Posterior cingulate gyrus (tissue), 11 donors: ENCODE measurements at places on chromosomes 13 and 19.

DNA sequence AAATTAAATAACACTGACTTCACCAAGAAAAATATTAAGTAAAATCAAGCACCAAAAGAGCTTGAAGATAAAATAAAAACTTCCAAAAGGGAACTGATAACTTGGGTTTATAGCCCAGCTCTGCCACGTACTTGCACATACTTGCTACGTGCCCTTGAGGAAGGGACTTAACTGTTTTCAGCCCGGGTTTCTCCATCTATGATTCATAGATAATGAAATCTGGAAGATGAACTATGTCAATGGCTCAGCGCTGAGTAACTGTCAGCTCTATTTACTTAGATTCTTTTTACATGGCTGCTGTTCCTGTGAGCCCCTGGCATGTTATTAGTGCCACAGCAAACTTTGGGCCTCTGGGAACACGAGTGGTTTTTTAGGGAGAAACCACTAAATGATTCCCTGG lies 9.6 kb upstream of the ZC3H13 start:
- DNase-seq = no peak

DNA sequence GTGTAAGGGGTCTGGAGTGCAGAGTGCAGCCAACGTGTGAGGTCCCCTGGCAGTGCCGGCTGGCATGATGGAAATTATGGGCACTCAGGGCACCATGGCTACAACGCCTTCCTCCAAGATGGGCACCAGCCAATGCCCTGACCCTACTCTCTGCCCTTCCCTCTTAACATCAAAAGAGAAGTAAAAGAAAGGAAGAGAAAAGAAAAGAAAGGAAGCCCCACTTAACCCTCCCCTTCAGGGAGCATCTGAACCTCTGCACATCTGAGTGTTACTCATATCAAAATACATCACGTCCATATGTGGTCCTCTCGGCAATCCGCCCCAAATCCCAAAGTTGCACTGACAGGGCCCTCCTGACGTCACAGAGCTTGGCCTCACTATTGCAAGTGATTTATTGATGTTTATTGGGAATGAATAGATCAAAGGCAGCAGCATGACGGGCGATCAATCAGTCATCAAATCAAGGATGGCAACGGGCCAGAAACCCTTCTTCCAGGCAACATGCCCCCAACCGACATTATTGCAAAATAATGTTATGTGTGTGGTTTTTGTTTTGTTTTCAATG lies 1.3 kb downstream of the TSHZ3 start:
- DNase-seq = no peak

DNA sequence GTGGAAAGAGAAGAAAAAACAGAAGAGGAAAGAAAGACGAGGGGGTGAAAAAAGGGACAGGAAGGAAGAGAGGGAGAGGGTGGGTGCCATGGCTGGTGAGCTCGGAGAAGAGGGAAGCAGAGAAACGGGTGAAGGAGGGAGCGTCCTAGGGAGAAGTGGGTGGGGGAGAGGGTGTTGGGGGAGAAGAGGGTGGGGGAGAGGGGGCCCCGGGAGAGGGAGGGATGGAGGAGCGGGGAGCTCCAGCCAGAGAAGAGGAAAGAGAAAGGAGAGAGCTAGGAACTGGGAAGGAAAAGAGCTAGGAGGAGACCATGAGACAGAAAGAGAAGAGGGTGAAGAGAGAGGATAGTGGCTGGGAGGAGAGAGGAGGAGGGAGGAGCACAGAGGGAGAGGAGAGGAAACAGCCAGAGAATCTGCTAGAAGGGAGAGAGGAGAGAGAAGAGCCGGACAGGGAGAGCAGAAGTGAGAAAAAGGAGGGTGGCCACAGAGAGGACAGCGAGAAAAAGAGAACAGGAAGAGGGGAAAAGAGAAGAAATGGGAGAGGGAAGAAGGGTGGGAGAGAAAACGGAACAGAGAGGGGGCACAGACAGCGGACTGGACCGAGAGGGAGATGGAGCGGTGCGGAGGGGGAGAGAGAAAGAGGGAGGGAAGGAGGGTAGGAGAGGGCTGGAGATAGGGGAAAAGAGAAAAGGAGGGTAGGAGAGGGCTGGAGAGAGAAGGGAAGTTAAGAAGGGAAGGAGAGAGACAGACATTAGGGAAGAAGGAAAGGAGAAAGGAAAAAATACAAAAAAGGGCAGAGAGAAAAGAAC lies 11.9 kb upstream of the GARIN5A start:
- DNase-seq = no peak

GRCh38 chr13:51380269-51380668 lies 40.8 kb downstream of the SERPINE3 start:
- DNase-seq = no peak

GRCh38 chr13:93521307-93521706 lies 294.7 kb downstream of the GPC6 start:
- no peak for DNase-seq

- no peak for DNase-seq
Observed at GRCh38 chr13:26526702-26527216, 30.7 kb upstream of the WASF3 start.

DNA sequence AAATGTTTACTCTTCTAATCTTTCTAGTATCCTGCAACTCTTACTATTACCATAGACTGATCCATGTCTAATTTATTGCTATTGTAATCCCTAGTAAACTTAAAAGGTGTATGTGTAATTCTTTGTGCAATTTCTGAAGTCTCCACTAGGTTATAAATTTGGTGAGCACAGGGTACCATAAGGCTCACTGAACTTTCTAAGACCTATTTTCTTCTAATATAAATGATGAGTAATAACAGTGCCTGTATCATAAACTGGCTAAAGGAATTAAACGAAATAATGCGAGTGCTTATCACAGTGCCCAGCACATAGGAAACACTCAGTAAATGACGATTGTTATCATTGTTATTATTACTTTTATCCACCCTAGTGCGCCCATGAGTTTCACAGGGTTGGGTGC lies 119.1 kb downstream of the KLF12 start:
- no peak for DNase-seq

GRCh38 chr19:46789371-46789770 lies 977 bp upstream of the SLC1A5 start:
- no peak for DNase-seq

DNA sequence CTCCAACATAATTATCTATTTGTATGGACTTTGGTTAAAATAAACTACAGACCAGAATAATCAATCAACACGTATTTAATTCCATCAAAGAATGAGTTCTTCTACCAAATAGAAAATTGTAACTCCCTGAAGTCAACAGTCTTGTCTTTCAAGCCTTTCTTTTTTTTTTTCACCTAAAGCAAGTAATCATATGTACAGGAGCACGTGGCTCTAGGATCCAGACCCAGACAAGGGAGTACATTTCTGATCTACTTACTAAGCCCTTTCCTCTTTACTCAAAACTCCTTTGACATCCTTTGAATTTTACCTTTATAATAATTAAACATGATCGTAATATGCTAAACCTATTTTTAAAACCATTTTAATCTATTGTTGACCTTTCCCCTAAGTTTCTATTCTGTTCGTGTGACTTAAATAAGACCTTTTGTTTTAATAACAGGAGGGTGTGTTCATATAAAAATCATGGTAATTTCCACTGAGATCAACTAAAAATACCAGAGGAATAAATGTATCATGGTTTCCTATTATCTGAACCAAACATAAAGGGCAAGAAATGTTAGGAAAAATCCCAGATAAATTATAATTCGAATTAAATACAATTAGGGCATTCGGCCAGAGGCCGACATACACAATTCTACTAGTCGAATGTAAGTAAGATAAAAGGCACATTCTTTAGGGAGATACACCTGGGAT lies 1.7 kb downstream of the SLC7A1 start:
- no peak for DNase-seq

DNA sequence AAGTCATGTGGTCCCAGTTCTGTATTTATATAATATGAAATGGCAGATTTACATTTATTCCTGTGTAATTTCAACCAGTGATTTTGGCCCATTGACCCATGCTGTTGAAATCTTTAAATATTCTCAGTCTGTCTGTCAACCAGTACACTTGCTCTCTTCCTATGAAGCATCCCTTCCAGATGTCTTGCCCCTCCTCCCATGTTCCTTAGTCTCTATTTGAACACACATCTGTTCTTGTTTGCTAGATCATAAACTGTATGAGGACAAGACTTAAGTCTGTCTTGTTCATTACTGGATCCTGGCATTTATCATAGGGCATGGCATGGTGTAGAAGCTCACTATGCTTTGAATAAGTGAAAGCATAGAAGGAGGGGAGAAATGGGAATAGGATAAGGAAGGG lies 34.9 kb downstream of the STARD13 start:
- no peak for DNase-seq

- DNase-seq = no peak
Observed at GRCh38 chr19:15534957-15535864, 26.9 kb downstream of the CYP4F22 start.

- no peak for DNase-seq
Observed at GRCh38 chr19:16207490-16208025, 9.8 kb downstream of the AP1M1 start.

DNA sequence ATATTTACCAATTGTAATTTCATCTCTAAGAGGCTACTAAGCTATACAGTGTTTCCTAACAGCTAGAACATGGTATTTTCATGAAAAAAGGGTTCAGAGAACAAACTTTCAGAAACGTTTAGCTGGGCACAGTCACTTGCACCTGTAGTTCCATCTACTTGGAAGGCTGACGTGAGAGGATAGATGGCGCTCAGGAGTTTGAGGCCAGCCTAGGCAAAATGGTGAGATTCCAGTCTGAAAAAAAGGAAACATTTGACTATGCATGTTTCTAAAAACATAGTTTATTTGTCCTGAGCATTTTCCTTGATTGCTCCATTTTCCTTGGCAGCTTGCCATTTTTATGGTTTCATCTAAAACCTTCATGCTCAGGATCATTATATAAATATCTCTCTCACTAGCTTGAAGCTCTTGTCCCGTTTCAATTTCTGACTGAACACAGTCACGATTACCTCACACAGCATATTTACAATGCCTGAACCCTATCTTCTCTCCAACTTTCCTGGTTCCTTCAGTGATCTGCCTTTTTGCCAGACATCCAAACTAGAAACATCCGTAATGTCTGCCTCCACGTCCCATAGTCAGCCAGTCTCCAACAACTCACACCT lies 200.8 kb downstream of the RGCC start:
- DNase-seq = no peak

GRCh38 chr13:66405908-66406802 lies 824.0 kb downstream of the PCDH9 start:
- DNase-seq = no peak

GRCh38 chr19:49361438-49362047 lies 673 bp downstream of the TEAD2 start:
- DNase-seq = no peak

- no peak for DNase-seq
Observed at GRCh38 chr19:30630289-30631032, 258.3 kb downstream of the ZNF536 start.

- DNase-seq = no peak
Observed at GRCh38 chr19:4327877-4328242, 10.8 kb downstream of the STAP2 start.

- no peak for DNase-seq
Observed at GRCh38 chr13:98466634-98467236, 110.2 kb downstream of the STK24 start.

DNA sequence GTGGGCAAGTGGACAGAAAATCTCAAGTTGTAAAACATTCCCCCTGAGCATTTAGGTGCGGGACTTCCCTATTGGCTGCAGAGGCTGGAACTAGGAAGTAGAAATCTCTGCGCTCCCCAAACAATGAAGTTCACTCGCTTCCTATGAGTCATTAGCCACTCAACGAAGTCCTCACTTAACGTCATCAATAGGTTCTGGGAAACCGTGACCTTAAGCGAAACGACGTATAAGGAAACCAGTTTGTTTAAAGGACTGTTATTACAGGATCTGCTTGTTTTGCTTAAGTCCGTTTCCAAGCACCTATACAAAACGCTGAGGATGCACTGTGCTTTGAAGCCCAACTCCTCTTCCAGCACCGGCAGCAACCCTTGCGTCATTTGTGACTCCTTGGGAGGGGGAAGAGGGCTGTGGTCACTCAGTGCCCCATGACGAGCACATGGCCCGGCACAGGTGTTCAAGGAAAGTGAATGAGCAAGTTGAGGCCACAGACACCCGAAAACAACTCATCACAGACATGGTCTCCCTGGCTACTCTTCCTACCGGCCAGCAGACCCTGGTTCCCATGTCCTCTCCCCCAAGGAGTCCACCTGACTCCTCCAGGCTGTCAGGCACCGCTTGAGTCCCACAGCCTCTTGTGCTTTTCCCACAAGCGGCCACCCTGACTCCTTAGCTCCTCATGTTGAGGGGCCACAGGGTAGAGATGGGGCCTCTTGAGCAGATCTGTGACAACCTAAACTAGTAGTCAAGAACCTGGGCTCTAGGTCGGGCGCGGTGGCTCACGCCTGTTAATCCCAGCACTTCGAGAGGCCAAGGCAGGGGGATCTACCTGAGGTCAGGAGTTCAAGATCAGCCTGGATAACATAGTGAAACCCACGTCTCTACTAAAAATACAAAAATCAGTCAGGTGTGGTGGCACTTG lies 4.8 kb downstream of the RPS16 start:
- no peak for DNase-seq

GRCh38 chr13:40333226-40333625 lies 333.2 kb downstream of the FOXO1 start:
- no peak for DNase-seq

DNA sequence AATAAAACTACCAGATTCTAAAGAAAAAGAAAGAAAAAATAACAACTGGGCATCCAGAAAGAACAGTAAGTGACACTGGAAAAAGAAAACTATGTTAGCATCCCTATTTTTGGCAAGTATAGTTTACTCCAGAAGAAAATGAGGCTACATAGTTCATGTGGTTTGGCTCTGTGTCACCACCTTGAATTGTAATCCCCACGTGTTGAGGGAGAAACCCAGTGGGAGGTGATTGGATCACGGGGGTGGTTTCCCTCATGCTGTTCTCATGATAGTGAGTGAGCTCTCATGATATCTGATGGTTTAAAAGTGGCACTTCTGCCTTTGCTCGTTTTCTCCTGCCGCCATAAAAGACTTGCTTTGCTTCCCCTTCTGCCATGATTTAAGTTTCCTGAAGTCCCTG lies 76.9 kb downstream of the ITGBL1 start:
- no peak for DNase-seq

DNA sequence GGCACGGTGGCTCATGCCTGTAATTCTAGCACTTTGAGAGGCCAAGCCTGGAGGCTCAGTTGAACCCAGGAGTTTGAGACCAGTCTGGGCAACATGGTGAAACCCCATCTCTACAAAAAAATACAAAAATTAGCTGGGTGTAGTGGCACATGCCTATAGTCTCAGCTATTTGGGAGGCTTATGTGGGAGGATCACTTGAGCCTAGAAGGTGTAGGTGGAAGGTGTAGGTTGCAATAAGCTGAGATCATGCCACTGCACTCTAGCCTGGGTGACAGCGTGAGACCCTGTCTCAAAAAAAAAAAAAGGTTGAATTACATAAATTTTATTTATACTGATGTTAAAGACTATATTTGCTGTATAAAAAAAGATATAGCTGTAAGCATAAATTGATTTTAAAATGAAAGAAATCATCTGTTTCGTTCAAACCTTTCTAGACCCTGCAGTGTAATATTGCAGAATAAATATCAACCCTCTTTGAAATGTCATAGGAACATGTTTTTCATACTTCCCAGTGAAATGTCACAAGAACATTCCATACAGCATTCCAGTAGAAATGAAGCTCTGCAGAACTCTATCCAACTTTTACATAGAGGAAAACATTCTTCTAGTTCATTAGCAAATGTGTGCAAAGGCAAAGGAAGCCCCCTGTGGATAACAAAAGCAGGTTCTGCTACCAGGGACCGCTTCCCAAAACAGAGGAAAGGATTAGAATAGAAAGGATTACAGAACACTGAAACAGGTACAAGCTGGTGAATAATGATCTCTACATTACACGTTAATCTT lies 76.0 kb downstream of the CAB39L start:
- no peak for DNase-seq
